H4 (cell line): ENCODE measurements at places on chromosomes 5 and 9. TPM values are rescaled to one million over a fixed set of nuclear protein-coding genes. Genes with fewer than 3 reads are reported as not detected.

DNA sequence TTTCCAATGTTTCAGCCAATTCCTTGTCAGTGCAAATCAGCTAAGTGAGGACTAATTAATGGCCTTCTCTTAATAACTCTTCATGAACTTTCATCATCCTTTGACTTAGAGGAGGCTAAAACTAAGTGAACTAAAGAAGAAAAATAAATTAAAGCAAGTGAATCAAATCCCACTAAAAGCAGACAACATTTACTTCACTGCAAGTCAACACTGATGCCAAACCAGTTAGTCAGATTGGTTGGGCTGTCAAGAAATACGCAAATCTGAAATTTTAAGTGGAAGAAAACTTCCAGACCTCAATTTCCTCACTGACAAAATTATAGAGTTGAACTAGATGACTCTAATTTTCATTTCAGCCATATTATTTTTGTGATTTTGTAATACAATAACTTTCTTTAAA, 137.2 kb upstream of the PRLR start:
- no peak for DNase-seq

DNA sequence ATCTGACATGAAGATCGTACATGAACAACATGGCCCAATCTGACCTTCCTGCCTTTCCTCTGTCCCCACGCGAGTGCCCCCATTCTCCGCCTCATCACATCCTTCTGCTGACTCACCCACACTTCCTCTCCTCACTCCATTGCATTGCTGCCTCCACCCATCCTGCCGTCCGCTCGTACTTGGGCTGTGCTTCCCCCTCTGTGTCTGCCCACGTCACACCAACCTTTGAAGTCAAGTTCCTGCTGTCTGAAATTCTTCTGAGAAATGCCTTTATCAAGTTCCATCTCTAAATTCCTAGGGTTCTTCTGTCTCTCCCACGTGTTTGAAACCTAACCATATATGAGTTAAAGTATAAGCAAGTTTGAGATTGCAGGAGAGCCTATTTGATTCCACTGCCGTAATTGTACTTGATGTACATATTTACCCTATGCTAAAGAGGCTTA, 18.0 kb upstream of the STARD4 start:
- DNase-seq = peak; percentile 78

DNA sequence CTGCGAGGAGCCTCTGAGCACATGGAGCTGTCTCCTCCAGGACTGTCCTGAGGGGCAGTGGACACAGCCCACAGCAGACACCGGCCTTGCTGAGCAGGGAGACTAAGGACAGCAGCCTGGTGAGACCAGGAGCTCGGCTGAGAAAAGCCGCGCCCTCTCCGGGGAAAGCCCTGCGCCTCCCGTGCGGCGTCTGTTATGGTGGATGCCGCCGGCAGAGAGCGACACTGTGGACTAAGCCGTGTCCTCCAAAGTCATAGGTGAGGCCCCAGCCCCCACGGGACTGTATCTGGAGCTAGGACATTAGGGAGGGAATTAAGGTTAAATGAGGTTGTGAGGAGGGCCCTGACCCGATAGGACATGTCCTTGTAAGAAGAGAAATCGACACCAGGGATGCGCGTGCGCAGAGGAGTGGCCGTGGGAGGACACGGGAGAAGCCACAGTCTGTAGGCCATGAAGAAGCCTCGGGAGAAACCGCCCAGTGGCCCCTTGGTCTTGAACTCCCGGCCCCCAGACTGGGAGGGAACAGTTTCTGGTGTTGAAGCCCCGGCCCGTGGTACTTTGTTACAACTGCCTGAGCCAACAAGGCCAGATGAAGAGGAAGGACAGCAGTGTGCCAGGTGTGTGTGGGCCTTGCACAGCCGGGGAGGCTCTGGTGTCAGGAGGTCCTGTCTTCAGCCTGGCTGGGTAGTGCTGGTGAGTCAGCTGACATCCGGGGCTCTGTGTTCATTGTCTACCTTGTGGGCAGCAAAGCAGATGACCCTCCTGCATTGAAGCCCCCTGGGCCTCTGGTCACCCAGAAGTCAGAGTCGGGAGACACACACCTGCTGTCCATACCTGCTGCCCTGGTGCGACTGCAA, 22.1 kb downstream of the MRPL36 start:
- no peak for DNase-seq

DNA sequence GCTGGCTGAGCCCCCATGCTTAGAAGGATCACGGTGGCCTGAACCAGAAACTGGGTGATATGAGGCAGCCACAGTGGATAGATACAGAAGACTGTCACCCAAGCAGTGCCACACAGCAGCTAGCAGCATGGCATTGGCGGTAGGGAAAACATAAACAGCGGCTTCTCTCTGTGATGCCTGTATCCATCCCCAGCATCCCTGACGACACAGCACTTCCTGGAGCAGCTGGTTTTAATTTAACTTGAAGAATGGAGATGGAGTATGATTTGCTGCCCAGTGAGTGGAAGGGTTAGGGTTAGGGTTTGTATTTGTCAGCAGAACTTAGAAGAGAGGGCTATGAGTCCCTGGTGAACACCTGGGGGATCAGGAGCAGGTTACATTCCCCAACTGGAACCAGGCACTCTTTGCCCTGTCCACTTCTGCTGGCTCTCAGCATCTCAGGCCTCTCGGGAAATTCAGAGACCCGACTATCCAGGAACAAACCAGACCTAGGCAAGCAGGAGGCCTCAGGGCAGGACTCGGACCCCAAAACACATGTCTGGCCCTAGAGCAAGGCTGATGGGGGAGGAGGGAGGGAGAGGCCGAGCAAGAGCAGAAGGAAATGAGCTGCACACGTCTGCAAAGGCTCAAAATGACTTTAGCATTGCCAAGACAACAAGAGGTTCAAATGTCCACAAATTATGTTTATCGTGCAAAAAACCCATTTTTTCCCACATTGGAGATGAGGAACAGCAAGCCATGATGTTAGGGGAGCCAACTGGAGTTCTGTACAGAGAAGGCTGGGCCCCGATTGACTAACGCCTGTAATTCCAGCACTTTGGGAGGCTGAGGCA, 6.5 kb upstream of the GGTA1 start:
- DNase-seq = no peak

DNA sequence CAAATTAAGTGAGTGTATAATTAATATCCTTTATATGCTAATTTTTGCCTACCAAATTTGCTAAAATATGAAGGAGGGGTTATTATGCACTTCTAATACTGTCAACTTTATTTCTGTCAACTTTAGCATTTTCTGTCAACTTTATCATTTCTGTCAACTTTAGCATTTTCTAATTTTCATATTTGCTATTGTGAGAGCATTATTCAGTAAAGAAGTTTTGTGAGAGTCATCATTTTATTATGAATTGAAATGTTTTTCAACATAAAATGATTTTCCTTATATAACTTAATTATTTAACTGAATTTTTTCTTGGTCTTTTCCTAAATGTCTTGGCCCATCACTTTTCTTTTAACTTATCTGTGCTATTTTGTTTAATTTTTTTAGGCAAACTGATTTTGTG, 58.2 kb downstream of the FBXO4 start:
- DNase-seq = no peak

GRCh38 chr9:134358662-134359319, 32.5 kb downstream of the RXRA start:
- DNase-seq = peak; percentile 56

GRCh38 chr5:37575541-37576489, 196.7 kb downstream of the WDR70 start:
- no peak for DNase-seq

DNA sequence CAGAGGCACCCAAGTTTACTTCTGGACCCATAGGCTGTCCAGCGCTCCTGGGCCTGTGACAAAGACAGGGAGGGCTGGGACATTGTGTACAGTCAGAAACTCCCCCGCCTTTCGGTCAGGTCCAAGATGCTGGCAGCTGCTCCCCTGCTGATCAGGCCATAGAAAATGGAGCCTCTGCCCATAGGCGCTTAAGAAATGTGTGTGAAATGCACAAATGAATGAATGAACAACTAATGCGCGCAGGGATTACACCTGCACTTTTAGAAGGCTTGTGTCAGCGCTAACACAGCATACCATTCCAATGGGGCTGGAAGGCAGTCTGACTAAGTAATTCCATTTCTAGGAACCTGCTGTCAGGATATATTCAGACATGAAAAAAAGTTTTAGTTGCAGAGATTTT, 16.3 kb downstream of the PTPN3 start:
- no peak for DNase-seq

GRCh38 chr9:114403153-114403756, 15.5 kb upstream of the AKNA start:
- DNase-seq = no peak

- DNase-seq = no peak
Observed at GRCh38 chr5:51746023-51746422, 362.8 kb downstream of the ISL1 start.

- DNase-seq = no peak
Observed at GRCh38 chr5:180093651-180094382, 22.3 kb upstream of the RNF130 start.

GRCh38 chr9:4059437-4059836, 240.4 kb downstream of the GLIS3 start:
- no peak for DNase-seq

DNA sequence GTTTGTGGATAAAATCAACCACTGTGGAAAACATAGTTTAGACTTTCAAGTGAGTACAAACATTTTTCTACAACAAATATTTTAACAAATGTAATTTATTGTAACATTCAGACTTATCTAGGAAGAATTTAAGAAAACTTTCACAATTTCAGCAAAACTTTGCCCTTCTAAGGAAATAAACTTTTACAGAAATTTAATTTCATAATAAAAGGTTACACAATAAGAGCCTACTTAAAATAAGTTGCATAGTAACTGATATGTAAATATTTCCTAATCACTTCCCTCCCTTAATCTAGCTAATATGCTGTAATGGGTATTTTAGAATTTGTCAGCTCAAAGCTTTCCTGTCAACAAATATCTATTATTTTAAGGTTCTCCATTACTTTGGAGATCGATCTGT, 1899.9 kb downstream of the MAT2B start:
- no peak for DNase-seq

DNA sequence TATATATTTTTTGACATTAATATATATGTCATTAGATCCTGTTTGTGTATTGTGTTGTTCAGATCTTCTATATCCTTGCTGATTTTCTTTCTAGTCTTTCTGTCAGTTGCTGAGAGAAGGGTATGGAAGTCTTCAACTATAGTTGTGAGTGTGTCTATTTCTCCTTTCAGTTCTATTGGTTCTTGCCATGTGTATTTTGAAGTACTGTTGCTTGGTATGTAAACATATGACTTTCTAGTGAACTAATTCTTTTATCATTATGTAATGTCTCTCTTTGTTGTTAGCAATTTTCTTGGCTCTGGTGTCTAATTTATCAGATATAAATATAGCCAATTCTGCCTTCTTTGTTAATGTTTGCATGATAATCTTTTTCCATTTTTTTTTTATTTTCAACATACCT, 84.3 kb upstream of the CAST start:
- DNase-seq = no peak

DNA sequence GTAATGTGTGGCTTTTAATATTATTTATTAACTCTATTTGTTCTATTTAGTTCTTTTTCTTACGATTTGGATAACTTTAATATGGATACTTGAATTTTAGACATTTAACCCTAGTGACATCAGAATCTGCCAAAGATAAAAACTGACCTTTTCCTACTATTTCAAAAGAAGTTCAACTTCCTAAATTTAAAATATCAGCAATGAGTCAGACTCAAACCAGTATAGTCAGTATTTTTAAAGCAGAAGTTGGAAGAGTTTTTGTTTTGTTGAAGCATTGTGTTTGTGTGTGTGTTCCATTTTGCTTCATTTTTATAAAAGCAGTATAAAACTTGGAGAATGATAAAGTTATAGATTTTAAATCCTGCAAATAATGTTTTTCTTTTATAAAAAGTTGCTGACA, 251.8 kb upstream of the RASA1 start:
- no peak for DNase-seq

DNA sequence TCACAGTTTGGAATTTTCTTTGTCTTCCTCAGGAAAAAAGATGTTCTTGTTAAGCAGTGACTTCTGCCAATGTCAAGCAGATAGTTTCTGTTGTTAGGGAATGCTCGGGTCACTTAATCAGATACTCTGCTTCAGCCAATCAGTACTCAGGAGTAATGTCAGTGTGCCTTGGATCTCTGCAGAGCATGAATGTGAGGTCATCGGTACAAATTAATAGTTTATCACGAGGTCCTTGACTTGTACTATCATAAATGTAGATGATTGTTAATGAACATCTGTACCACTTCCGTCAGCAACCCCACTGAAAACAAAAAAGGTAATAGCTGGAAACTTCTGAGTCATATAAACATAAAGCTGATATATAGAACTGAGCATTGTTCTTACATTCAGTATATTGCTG, 73.6 kb downstream of the FBXL7 start:
- DNase-seq = no peak

DNA sequence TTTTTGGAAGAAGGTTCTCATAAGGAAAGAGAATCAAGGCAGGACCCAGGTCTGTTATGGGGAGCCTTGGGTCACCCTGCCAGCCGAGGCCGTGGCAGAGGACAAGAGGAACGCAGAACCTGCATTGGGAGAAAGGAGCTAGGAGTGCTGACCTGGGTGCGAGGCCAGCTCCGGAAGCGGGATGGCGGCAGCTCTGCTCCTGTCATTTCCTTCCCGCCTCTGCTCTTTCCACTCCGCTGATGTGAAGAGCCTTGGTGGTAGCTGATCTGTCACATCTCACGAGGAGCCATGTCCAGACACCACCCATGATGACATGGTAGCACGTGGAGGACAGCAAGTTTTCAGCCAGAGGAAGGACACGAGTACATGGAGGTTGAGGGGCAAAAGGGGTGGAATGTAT, 109.5 kb upstream of the COL5A1 start:
- DNase-seq = no peak

GRCh38 chr9:93589688-93590087, 13.3 kb downstream of the PHF2 start:
- DNase-seq = no peak

- DNase-seq = no peak
Observed at GRCh38 chr5:172854451-172854871, 20.4 kb downstream of the ERGIC1 start.

Gene RANBP6
- total RNA-seq = 12.9 and 17.4 TPM in 2 replicates

Gene SPAAR
- 0.12 and 0.27 TPM in 2 replicates for total RNA-seq

Gene GDA
- total RNA-seq = 3.7 and 4.4 TPM in 2 replicates

Gene RAB3C
- total RNA-seq = not detected in 2 replicates

Gene IFNK
- total RNA-seq = not detected in 2 replicates

Gene KIF20A
- total RNA-seq = 130 and 131 TPM in 2 replicates

Gene GRIN3A
- total RNA-seq = 0.04 TPM in 1 of 2 replicates, not detected in the other

Gene WWC1
- 3.2 and 8.3 TPM in 2 replicates for total RNA-seq

Gene SPATA31C1
- total RNA-seq = not detected in 2 replicates

Gene PCDHA13
- 0.41 and 0.50 TPM in 2 replicates for total RNA-seq
